ENCODE measurements at places on chromosomes 6 and 20.

- no peak for DNase-seq
Measured at GRCh38 chr6:143747347-143747842, 69.6 kb downstream of the PHACTR2 start.

DNA sequence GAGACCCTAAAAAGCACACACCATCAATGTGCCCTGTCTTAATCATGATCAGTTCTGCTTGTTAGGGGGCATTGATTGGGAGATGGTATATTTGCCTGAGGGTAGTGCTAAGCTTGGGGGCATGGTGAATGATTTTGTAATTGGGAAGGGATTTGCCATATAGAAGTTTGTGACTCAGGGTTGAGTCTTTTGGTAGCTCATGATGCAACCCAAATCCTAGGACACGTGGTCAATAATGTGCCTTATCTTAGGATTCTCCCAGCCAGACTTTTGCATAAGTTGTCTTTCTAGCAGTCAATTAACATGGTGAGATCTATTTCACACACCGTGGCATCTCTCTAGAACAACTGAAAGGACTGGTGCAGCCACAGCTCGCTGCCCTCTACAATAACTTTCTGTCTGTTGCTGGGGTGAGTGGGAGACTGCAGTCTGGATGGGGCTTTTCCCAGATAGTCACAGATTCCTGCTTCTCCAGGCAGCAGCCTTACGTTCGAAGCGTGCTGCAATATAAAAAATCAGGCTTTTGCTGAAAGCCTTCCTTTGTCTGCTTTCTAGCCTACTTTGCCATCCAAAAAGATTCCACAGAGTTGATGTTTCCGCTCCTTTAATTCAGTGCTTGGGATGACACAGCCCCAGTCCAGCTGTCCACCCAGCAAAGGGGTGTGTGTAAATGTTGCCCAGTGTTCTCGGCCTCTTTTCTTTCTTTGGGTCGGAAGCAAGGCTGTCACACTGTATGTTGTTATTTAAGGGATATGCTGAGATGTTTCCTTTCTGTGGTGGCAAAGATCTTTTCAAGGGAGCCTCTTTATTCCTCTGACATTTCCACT is 58.9 kb downstream of the ID4 start:
- no peak for DNase-seq

DNA sequence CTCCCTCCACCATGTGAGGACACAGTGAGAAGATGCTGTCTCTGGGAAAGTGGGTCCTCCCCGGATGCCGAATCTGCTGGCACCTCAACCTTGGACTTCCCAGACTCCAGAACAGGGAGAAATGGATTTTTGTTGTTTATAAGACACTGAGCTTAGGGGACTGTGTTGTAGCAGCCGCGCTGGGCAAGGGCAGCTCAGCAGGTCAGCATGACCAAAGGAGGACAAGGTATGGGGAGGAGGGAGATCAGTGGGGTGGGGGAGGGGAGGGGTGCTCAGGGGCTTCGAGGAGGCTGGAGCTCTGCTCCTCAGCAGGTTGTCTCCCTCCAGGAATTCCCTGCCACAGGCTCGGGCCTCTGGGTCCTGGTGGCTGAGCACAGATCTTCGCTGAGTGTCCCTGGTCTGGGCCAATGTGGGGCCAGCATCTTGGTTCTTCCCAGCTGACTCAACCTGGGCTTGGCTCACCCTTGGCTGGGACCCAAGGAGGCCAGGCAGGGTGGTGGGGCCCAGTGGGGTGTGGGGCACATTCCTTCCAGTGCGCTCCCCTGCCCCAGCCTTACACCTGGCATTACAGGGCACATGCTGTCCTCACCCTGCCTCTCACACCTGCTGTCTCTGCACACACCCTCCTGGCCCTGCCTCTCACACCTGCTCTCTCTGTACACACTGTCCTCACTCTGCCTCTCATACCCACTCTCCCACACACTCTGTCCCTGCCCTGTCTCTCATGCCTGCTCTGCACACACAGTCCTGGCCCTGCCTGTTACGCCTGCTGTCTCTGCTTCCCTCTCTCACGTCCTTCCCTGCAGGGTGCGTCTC is 107.3 kb downstream of the SYCP2 start:
- no peak for DNase-seq

- DNase-seq: no peak
Measured at GRCh38 chr20:50521221-50522052, 11.3 kb downstream of the PTPN1 start.

- no peak for DNase-seq
Measured at GRCh38 chr6:122790028-122790422, 967 bp downstream of the SMPDL3A start.

DNA sequence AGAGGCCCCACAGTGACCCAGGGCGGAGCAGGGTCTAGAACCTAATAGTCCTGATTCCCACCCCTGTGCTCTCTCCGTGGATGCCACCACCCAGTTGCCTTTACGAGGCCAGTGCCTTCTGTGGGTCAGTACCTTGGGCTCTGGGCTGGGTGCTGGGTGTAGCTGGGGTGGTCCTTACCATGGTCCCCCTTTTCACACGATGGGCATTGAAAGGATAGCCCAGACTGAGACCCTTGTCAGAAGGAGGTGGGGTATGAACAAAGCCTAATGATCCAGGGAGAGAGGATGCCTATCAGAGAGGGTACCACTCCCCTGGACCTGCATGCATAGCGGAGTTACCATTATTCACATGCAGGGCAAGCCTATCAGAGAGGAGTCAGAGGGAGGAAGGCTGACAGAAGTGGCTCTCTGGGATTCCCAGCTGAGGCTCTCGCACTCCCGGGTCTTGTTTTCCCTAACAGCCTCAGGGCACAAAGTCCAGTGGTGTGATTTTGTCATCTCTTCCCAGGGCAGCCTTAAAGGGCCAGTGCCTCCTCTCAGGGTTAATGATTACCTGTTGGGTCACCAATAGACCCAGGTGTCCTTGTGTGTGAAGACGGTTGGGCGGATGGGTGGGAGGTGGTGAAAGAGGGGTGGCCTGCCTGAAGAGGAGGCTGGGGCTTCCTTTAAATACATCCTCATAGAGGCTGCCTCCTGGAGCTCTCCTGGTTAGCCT is 36.2 kb downstream of the VEGFA start:
- no peak for DNase-seq

GRCh38 chr6:37432590-37432915 is 468 bp upstream of the CMTR1 start:
- DNase-seq: no peak

GRCh38 chr20:44725837-44726236 is 10.7 kb downstream of the CCN5 start:
- DNase-seq: no peak

- no peak for DNase-seq
Measured at GRCh38 chr6:110756817-110757216, 58.5 kb downstream of the CDK19 start.

DNA sequence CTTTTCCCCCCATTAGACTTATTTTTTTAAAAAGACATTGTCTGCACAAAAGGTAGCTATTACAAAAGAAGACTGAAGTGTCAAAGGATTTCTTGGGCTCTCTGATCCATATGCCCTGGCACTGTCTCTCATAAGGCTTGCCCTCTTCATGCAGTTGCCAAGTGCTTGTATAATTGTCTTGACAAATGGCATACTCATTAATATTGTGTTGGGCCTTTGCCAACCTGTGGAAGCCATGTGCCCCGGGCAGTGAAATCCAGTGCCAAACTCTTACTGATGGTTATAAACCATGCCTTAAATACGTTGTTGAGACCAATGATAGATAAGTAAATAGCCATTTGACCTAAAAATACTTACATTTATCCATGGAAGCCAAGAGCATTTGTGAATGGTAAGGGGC is 98.1 kb downstream of the FARS2 start:
- DNase-seq: no peak

- no peak for DNase-seq
Measured at GRCh38 chr20:9755301-9755700, 83.6 kb downstream of the PAK5 start.

DNA sequence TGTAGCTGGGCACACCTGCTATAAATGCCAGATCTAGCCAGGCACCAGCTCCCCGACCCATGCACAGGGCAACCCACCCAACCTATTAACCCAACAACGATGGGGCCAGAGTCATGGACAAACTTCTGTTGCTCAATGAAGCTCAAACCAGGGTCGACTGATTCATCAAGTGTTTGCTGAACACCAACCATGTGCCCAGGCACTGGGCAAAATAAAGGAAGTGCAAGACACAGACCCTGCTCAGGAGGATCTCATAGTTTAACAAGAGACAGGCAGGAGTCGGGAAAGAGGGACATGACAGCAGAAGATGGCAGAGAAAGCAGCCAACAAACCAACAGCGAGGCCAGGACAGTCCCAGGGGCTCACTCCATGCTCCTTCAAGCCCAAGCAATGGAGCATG is 18.8 kb downstream of the KCNK5 start:
- no peak for DNase-seq

DNA sequence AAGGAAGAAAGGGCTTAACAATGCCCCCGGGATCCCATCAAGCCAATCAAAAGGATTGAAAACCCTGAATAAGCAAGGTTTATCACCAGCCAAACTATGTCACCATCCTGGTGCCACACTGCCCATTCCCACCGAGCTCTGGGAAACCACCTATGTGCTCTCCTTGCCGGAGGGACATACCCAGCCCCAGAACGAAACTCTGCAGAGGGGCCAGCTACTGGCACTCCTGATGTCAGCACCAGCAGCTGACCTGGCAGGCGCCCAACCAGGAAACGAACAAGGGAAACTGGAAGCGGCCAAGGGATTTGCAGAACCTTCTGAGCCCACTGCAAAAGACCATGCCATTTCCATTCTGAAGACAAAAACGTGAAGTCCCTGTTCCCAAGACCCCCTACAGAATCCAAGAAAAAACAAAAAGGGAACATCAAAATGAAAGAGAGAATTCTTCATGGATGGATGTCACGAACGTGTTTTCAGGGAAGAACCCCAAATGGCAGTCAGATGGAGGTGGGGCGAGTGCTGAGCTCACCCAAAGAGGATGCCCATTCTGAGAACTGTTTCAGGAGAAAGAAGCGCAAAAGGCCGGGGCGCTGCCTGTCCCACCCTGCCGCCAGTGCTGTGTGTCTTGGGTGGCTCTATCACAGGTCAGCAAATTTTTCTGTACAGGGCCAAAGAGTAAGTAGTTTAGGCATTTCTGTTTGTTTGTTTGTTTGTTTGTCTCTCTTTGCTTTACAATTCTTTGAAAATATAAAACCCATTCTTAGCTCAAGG is 305.2 kb downstream of the ESR1 start:
- DNase-seq: no peak

GRCh38 chr6:130115036-130115435 is 96.7 kb downstream of the L3MBTL3 start:
- DNase-seq: no peak

DNA sequence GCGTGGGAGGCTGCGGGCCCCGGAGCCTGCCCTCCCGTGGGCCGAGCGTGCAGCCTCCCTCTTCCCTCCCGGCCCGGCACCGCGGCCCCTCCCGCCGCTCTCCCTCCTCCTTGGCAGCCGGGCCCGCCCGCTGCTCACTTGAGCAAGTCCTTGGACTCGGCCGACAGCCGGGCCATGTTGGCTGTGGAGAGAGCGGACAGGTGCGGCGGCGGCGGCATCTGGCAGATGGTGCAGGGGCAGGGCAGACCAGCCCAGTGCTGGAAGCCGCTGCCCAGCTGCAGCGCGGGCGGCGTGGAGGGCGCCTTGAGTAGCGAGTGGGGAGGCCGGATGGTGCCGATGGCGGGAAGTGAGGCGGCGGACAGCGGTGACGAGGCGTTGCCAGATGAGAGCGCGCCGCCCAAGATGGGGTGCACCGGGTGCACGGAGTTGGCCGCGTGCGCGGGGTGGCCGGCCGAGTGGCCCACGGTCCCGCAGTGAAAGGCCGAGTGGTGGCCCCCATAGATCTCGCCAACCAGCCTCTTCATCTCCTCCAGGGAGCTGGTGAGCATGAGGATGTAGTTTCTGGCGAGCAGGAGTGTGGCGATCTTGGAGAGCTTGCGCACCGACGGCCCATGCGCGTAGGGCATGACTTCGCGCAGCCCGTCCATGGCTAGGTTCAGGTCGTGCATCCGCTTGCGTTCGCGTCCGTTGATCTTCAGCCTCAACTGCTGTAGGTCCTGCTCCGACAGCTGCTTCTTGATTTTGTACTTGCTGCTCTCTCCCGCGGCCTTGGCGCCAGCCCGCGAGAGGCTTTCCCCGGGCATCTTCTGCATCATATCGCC is 766 bp downstream of the OLIG3 start:
- no peak for DNase-seq

DNA sequence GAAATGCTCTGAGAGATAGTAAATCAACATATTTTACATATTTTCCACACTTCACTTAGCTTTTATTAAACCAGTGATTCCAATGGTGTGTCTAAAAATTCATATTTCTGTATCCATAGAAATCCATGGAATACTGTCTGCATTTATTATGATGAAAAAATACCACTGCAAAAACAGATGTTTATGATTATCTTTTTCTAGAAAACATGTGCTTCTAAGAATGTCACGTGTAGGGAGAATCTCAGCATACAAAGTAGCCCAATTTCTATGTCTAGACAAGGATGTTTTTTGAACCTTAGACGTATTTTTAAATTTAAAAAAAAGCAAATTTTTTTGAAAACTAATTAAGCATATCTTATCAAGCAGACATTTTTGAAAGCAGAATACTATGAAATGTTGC is 622.4 kb downstream of the TENT5A start:
- DNase-seq: no peak

DNA sequence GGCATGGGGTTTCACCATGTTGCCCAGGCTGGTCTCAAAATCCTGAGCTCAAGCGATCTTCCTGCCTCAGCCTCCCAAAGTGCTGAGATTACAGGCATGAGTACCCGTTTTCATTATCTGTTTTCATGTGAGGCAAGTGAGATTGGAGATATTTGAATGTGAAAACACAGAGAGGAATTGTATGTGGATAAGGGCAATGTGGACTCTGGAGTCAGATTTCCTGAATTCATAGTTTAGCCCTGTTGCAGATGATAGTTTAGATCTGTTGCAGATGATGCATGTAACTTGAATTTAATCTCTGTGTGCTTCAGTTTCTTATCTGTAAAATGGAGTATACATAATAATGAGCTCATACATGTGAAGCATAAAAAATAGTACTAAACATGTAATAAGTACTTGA is 3.7 kb downstream of the SMPDL3A start:
- DNase-seq: no peak

- DNase-seq: no peak
Measured at GRCh38 chr6:145075425-145075824, 659.9 kb downstream of the EPM2A start.

- no peak for DNase-seq
Measured at GRCh38 chr20:24951536-24952083, 2.5 kb downstream of the CST7 start.

DNA sequence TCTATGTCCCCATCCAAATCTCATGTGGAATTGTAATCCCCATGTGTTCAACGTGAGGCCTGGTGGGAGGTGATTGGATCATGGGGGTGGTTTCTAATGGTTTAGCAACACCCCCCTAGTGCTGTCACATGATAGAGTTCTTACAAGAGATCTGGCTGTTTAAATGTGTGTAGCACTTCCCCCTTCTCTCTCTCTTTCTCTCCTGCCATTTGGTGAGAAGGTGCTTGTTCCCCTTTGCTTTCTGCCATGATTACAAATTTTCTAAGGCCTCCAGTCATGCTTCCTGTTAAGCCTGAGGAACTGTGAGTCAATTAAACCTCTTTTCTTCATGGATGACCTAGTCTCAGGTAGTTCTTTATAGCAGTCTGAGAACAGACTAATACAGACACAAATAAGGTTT is 165.4 kb downstream of the OGFRL1 start:
- no peak for DNase-seq
